ENCODE measurements at places on chromosomes 12 and 14.

DNA sequence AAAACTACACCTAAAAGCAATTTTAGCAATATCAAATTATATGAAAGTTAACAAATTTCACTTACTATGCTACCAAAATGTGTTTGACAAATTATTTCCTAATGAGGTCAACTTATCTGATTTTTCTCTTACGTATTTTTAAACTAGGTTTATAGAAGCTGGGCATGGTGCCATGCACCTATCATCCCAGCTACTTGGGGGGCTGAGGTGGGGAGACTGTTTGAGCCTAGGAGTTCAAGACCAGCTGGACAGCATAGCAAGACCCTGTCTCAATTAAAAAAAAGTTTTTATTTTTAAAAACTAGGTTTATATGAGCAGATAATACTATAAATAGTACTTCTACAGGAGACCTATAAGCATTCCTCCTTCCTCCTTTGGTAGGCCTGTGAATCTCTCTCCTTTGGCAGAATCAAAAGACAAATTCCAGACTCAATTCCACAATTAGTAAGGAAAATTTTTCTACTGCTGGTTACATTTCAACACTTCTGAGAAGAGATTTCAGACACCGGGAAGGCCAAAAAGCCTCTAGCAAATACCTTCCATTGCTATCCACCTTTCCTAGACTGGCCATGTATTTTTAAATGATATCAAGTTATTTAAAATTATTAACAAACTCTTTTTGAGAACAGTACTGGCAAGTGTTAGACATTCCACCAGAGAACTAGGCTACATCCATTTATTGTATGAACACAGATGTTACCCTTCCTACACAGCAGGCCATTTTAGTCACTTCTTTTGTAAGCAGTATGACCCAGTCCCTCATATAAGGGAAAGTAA is 34.4 kb downstream of the CDK17 start:
- no peak for DNase-seq

GRCh38 chr12:109582636-109583035 is 9.0 kb downstream of the MVK start:
- no peak for DNase-seq

- no peak for DNase-seq
Observed at GRCh38 chr14:58048219-58048618, 103.8 kb downstream of the ARMH4 start.

- no peak for DNase-seq
Observed at GRCh38 chr12:1738446-1738845, 47.6 kb downstream of the ADIPOR2 start.

GRCh38 chr14:104428860-104429259 is 150.7 kb upstream of the C14orf180 start:
- DNase-seq, result no peak

DNA sequence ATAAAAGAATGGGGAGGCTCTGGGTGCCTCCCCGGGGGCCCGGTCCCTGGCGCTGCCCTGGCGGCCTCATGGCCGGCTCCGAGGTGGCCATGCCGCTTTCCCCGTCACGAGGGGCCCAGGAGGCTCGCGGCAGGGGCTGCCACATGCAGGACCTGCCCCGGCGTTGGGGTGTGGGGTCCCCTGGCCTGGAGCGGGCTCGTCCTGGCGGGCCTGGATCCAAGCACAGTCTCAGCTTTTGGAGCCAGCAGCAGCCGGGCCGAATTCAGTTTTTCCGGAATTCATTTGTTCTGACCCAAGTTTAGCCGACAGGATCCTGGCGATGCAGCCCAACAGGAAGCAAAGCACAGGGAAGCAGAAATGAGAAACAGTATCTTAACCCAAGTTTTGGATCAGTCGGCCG is 26.4 kb upstream of the AEBP2 start:
- DNase-seq, result no peak

All from GM10248 (cell line).